ENCODE measurements at places on chromosomes 1 and 21. TPM values are rescaled to one million over a fixed set of nuclear protein-coding genes. Genes with fewer than 3 reads are reported as not detected.

DNA sequence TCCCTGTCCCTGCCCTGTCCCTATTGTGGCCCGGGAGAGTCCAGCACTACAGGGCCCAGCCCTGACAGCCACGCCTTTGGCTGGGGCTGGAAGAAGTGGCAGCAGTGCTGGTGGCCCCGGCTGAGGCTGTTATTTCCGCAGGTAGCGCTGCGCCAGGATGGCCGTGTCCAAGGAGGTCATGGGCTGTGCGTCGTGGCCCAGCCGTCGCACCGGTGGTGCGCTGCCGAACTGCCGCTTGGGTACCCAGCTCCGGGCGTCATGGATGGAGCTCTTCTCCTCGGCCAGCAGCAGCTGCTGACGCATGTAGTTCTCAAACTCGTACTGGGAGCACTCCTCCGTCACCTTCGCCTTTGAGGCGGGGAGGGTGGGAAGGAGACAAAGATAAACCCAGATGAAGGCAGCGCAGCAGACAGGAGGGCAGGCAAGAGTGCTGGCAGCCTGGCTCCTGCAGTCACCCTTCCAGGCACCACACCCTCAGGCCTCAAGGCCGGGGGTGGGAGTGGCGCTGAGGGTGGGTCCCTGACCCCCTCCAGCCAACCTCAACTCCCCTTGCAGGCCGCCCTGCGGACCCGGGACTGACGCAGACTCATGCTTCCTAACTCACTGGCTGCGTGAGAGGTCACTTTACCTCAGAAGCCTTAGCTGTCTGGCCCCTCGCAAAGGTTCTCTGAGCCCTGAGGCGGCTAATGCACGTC lies 18.3 kb upstream of the EVA1B start:
- no peak for DNase-seq

GRCh38 chr21:31334648-31335121 lies 9.4 kb downstream of the TIAM1 start:
- DNase-seq, result no peak

GRCh38 chr21:31515253-31515652 lies 144.2 kb upstream of the SOD1 start:
- no peak for DNase-seq

DNA sequence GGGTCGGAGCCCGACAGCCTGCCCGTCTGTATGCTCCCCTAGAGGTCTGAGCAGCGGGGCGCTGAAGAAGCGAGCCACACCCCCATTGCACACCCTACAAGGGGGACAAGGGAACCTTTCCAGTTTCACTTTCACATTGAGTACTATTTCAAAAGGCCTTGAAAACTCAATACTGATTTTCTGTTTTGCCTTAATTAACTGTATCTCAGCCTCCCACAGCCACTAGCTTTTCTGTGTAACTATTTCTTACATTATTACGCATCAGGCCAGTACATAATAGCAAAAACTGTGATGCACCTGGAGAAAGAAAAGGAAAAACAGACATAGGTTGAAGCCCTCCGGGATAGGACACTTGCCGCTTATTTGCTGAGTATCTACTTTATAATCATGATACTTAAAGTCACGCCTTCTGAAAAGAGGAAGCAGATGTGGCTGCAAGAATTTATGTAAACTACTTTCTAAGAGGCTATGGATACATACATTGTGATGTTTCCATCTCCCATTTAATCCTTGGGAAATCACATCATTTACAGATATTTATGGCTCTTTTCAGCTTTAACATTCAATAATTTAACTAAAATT lies 1719.5 kb downstream of the MRPL39 start:
- DNase-seq, result no peak

DNA sequence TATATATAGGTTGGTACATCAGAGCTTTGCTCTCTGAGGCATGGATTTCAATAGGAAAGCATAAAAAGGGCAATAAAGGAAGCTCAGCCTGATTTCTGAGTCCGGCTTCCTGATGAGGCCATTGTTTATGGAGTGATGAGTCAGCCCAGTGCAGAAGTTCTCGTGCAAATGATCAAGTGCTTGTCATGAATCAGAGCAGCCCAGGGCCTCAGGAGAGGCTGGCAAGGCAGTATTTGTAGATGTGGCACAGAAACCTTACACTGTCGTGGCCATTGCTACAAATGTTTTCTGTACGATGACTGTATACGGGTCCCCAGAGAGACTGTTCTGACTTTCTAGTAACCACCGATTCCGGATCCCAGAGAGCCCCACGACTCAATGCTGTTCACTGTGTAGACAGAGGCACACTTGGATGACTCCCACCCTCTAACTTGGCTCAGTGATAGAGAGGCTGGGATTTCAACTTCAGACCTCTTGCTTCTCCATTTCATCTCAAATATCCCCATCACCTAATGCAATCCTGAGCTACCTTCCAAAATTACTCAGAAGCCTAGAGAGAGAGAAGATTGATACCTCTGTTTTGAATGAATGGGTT lies 26.8 kb downstream of the UMODL1 start:
- DNase-seq, result peak; percentile 98

DNA sequence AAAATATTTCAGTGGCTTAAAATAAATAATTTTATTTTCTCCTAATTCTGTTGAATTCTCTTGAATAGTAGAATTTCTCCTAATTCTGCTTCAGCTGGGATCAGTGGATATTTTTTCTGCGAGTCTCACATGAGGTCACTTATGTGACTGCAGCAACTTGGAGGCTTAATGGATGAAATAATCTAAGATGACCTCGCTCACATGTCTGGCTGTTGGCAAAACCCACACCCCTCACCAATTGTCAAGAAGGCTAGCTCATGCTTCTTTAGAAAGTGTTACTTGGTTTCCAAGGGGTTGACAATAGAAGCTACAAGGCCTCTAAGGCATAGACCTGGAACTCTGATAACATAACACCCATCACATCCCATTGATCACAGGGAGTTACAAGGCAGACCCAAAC lies 156.9 kb upstream of the DPYD start:
- DNase-seq, result no peak

Gene ANKRD35
- total RNA-seq, result 0.17 TPM

DNA sequence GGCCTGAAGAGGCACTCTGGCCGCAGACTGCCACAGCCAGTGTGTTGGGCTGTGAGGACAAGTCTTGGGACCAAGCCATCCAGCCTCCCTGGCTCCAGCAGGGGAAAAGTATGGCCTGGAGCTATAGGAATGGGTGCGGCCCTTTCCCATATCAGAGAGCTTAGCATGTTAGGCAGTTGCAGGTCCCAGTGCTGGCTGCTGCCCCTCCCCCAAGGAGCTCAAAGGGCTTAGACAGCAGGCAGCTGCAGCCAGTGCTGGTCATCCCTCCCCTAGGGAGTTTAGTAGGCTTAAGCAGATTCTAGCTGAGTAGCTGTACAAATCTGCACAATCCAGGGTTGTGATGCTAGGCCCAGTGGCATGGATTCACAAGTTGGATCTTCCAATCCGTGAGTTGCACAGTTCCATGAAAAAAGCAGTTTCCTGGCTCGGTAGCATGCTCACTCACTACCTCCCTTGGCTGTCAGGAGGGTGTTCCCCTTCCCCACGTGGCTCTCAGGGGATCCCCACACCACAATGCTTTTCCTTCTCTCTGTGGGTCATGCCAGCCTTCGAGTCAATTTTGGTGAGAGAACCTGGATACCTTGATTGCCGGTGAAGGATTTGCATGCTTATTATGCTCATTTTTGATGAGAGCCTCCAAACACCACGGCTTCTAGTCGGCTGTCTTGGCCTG lies 1490.8 kb downstream of the BRINP3 start:
- DNase-seq, result no peak

- DNase-seq, result no peak
Observed at GRCh38 chr1:192435704-192436103, 118.9 kb downstream of the RGS21 start.

DNA sequence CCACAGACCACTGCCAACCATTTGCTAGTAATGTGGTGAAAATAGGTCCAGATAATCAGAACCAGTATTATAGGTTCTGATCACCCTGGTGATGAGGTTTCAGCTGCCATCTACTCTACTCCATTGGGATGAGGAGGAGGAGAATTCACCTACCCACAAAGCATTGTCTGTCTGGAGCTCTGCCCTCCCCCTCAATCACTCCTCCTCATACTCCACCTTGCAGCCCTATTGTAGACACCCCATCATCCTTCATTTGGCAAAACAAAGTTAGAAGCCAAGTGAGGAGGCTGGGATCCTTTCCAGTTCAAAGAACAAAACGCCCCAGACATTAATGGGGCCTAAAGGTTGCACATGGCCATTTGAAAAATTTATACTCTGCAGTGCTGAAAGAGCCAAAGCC lies 157.4 kb upstream of the L1TD1 start:
- DNase-seq, result no peak

GRCh38 chr1:92961896-92962752 lies 862 bp upstream of the DIPK1A start:
- DNase-seq, result peak; percentile 30

DNA sequence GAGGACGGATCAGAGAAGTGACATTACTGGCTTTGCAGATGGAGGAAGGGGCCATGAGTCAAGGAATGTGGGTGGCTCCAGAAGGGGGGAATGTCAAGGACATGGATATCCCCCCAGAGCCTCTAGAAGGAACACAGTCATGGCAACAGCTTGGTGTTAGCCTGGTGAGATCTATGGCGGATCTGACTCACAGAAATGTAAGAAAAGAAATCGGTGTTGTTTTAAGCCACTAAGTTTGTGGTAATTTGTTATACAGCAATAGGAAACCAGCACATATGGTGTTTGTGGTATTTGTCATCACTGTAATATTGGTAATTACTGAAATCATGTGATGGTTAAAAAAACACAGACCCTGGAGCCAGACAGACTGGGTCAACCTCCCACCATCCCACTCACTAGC lies 236.2 kb downstream of the SETD4 start:
- no peak for DNase-seq

Gene CYP4A22
- not detected for total RNA-seq

DNA sequence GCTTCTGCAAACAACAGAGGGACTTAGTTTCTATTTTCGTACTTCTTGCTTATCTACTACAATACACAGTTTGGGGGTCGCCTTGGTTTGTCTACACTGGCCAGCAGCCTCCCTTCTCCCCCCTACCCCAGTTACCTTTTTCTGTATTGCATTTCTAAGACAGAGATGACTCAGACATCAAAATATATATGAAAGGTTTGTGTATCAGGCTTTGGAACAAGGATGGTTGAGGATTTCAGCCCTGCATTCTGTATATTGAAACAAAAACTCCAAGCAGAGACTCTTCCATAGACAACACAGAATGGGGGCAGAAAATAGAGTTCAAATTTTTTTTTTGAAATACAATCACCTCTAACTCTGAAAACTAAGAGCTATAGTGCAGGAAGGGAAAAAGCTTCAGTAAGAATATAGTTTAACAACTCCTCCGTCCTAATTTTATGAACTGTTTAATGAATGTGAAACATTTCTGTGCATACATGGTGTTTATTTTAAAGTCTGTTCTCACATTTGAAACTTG lies 1.9 kb downstream of the SAMD13 start:
- DNase-seq, result no peak

Gene SPRR5
- total RNA-seq, result not detected

Gene FAAH
- total RNA-seq, result 2.6 TPM

Gene MAP1LC3C
- total RNA-seq, result not detected
